ENCODE measurements at places on chromosomes 2 and 18.
A peak's percentile ranks its signal among the peaks of the same experiment; 100 is the strongest.

DNA sequence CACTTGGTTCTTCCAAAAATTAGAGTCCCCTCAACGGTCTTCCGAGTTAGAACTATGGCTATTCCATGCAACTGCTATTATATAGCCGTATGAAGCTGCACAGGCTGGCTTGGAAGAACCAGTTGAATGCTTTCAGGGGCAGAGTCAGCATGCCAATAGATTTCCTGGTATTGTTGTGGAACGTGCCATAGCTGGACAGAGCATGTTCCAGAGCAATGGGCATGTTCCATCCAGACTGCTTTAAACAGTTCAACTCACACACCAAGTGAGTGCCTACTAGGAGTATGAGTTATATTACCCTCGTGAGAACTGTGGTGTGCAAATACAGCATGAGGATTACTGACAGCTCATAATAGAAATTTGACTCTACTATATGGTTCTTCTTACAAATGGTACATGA, 682.0 kb downstream of the SATB2 start:
- no peak for DNase-seq

GRCh38 chr2:15145046-15145817, 415.9 kb downstream of the NBAS start:
- no peak for DNase-seq

- DNase-seq: no peak
These were observed 88.4 kb downstream of the ALPK2 start for GRCh38 chr18:58540381-58540943.

- peak; percentile 81 for DNase-seq
These were observed 134.4 kb upstream of the SEC11C start for GRCh38 chr18:59005262-59005661.

- no peak for DNase-seq
These were observed 1221.1 kb upstream of the ACVR2A start for GRCh38 chr2:146623771-146624170.

DNA sequence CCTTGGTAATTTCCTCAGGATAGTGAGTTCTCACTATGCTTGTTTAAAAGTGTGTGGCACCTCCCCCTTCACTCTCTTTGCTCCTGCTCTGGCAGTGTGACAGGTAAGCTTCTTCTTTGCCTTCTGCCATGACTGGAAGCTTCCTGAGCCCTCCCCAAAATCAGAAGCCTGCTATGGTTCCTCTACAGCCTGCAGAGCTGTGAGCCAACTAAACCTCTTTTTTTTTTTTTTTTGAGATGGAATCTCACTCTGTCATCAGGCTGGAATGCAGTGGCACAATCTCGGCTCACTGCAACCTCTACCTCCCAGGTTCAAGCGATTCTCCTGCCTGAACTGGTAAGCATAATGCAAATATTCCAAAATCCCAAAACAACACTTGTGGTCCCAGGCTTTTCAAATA, 80.0 kb downstream of the SOWAHC start:
- no peak for DNase-seq

DNA sequence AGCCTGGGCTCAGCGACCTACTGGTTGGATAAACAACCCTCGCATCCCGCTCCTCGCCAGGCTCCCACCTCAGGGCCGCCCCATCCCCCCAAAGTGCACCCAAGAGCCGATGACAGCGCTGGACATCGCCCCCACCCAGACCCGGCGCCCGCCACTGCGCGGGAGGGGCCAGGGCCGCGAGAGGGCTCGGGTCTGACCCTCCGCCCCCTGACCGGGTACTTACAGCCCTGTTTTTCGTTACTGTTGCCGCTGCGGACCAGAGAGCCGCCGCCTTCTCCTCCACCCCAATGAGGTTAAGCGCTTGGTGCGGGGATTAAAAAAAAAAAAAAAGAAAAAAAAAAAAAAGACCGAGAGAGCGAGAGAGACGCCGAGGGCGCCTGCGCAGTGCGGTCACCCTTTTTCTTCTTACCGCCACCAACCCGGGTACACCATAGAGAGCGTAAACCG, at the start of gene CLASP1:
Gene CLASP1 (minus strand): TSS at position 314 of the 447 bp plus-strand sequence. CDS start 43,567 bp downstream, outside the sequence.
- DNase-seq: peak; percentile 99

DNA sequence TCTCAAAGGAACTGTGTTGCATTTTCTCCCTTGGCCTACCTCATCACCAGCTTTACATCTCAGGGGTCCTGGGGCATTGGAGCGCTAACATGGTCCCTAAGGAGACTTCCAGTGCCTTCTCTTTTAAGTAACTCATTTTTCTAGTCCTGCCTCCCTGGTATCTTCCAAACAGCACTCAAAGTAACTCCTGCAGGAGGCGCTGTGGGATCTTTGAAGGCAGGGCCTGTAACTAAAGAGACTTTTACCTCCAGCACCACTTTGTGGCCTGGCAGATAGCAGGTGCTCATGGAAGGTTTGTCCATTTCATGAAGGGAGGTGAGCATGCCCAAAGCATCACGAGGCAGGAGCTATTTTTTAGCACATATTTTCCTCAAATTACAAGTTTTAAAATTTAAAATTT, 411.0 kb upstream of the GYPC start:
- peak; percentile 48 for DNase-seq

DNA sequence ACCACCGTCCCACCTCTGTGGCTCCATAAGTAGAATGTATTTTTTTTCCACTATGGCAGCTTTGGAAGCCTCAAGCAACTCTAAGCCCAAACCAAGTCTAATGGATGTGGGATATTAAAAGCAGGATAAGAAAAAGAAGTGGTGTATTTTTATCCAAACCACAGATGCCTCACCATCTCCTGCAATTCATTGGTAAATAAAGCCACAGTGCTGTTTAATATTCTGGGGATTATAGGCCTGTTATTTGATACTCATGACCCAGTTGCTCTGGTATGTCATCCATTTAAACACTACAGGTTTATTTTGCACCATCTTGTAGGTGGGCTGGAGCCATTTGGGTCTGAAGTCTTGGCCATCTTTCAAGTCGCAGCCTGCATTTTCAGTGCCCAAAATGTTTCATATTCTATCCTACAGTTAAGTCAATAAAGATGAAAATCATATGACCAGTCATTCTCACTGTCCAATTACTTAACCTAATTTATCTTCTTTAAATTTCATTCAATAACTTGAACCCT, 279.5 kb upstream of the EPHA4 start:
- DNase-seq: no peak

GRCh38 chr2:230958820-230959756, 34.0 kb upstream of the GPR55 start:
- no peak for DNase-seq

- no peak for DNase-seq
These were observed 100.0 kb upstream of the PIEZO2 start for GRCh38 chr18:11249391-11249790.

- DNase-seq: no peak
These were observed 41.2 kb upstream of the REG3A start for GRCh38 chr2:79200762-79201161.

- DNase-seq: peak; percentile 60
These were observed at the start of gene ZNF396 for GRCh38 chr18:35376742-35377695. TSS of gene ZNF396 (minus strand) at chr18:35377337. CDS start at chr18:35374292, 3,045 bp downstream.

GRCh38 chr2:37322368-37322767, 2.3 kb downstream of the PRKD3 start:
- DNase-seq: no peak

GRCh38 chr2:32926708-32927084, 20.1 kb upstream of the LTBP1 start:
- DNase-seq: peak; percentile 51

DNA sequence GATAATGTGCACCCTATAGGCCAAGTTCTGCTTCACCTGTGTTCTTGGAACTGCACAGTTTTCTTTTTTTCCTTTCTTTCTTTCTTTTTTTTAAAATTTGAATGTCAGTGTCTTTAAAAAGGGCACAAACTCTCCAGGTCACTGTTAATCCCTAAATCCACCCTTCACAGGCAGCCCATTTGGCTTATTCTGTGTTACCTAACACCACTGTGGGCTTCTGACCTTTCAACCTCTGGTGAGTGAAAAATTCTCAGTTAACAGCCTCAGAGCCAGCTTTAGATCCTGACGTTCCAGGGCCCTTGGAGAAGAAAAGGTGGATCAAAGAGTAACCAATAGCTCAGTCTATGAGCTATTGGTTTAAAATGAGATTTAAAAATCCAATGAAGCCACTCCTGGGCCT, 6.8 kb upstream of the CETN1 start:
- no peak for DNase-seq

DNA sequence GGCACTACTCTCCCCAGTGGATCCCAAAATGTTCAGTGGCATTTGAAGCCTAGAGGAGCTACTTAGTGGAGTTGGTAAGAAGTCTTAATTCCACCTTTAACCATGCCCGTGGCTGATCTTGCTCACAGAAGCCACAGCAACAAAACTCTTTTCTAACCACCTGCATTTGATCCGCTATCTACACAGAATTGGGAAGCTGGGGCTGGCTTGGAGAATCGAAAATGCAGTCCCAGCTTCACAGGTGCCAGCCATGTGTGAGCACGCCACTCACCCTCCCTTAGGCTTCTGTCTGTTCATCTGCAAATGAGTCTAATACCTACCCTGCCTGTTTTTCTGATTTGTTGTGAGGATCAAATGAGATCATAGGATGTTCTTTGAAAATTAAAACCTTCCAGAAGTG, 182.6 kb downstream of the BCL11A start:
- no peak for DNase-seq

- DNase-seq: no peak
These were observed 885.7 kb upstream of the KLHL29 start for GRCh38 chr2:22499082-22499839.

DNA sequence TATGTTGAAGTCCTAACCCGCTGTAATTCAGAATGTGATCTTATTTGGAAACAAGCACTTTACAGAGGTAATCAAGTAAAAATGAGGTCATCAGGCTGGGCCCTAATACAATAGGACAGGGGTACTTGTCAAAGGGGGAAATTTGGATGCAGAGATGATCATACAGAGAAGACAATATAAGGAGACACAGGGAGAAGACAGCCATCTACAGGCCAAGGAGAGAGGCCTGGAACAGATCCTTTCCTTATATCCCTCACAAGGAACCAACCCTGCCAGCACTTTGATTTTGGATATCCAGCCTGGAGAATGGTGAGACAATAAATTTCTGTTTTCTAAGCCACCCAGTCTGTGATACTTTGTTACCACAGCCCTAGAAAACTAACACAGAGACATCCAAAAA, 104.3 kb downstream of the METTL4 start:
- no peak for DNase-seq

- no peak for DNase-seq
These were observed 12.3 kb upstream of the ALMS1 start for GRCh38 chr2:73373344-73373743.

DNA sequence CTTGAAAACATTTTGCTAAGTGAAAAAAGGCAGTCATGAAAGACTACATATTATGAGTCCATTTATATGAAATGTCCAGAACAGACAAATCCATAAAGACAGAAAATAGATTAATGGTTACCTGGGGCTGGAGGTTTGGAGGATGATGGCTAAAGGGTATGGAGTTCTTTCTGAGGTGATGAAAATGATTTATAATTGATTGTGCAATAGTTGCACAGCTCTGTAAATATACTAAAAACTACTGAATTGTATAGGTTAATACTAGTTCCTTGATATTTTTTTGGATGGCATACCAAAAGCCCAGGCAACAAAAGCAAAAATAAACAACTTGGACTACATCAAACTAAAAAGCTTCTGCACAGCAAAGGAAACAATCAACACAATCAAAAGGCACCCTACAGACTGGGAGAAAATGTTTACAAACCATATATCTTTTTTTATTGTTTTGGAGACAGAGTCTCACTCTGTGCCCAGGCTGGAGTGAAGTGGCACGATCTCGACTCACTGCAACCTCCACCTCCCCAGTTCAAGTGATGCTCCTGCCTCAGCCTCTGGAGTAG, 21.5 kb downstream of the SOS1 start:
- DNase-seq: no peak

DNA sequence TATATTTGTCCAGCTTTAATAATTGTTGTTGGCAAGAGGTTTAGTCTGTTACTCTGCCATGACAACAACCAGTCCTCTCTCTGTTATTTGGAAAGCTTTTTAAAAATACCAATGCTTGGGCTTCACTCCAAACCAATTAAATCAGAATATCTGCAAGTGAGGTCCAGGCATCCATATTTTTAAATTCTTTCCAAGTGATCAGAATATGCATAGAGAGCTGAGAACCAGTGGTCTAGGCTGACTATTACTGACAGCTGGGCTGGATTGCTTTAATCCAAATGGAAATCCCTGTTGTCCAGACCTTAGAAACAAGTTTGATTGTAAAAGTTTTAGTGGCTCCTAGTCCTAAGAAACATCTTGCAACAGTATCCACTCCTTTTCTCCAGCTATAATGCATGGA, 1059.7 kb upstream of the ACVR2A start:
- no peak for DNase-seq

All from COLO829 (cell line).